Suprapubic skin (tissue), 4 donors: ENCODE measurements at places on chromosomes 2 and 18. TPM values are rescaled to one million over a fixed set of nuclear protein-coding genes. Genes with fewer than 3 reads are reported as not detected.

GRCh38 chr2:175864137-175864850 lies 137.8 kb downstream of the LNPK start:
- H3K27me3 ChIP-seq: peaks cover 8% of the 10 kb centered on the region
- no peak overlapping the region for H3K27ac ChIP-seq
- no peaks in the 10 kb centered on the region for H3K36me3 ChIP-seq
- H3K4me3 ChIP-seq: no peak overlapping the region
- no peak for DNase-seq

The KIF1A gene
- total RNA-seq: 2.9 TPM

DNA sequence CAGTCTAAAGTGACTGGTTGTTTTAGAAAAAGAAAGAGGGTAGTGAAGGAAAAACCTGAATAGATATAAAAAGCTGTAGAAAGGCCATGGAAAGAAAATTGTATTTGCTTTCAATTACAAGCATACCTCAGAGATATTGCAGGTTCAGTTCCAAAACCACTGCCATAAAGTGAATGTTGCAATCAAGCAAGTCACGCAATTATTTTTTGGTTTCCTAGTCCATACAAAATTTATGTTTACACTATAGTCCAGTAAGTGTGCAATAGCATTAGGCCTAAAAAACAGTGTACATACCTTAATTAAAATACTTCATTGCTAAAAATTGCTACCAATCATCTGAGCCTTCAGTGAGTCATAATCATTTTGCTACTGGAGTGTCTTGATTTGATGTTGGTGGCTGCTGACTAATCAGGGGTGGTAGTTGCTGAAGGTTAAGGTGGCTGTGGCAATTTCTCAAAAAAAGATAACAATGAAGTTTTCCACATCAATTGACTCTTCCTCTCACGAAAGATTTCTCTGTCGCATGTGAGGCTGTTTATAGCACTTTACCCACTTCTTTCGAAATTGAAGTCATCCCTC lies 2003.8 kb upstream of the PIK3C3 start:
- H3K36me3 ChIP-seq: no peaks in the 10 kb centered on the region
- H3K4me3 ChIP-seq: no peak overlapping the region
- no peak overlapping the region for H3K27ac ChIP-seq
- H3K27me3 ChIP-seq: no peaks in the 10 kb centered on the region
- no peaks in the 10 kb centered on the region for H3K4me1 ChIP-seq

- peaks cover 3% of the 10 kb centered on the region for H3K36me3 ChIP-seq
- no peak for DNase-seq
- peak overlapping the region; percentile 55 for H3K4me3 ChIP-seq
Observed at GRCh38 chr18:11752116-11752911, 63.2 kb downstream of the GNAL start.

The SCN7A gene
- 3.1 TPM for total RNA-seq

- no peak overlapping the region for H3K27ac ChIP-seq
- peaks cover 16% of the 10 kb centered on the region for H3K27me3 ChIP-seq
- peaks cover 70% of the 10 kb centered on the region for H3K4me1 ChIP-seq
- no peaks in the 10 kb centered on the region for H3K36me3 ChIP-seq
Observed at GRCh38 chr2:240913810-240914644, 7.9 kb downstream of the CROCC2 start.

DNA sequence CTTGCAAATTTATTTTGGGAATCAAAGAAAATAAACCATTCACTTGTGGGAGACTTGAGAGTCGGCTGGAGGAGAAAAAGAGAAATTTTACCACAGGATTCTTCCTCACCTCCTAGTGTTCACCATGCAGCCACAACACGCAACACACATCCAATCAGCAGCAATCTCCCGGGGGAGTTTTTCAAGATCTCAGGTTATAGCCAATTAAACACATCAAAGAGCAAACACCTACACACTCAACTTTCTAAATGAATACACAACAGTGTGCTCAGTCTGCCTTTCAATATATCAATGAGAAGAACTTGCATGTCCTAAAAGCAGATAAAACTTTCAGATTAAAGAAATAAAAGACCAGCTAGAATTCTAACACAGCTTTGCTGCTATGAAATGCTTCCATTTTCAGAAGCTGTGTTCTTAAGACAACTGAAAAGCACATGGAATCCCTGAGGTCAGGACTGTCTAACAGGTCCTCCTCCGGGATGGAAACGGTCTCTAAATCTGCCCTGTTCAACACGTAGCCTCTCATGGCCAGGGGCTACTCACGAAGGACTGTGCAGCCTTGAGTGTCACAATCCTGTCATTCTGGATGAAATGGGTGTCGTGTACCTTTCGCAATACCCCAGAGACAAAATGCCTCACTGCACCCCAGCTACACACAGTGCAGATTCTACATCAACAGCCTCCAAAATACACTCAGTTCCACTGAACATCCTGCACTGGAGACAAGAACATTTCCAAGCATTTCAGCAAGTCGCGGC lies 84.2 kb downstream of the ZNF516 start:
- no peak for DNase-seq
- no peak overlapping the region for H3K27ac ChIP-seq
- H3K4me1 ChIP-seq: peaks cover 23% of the 10 kb centered on the region
- H3K27me3 ChIP-seq: no peaks in the 10 kb centered on the region
- no peak overlapping the region for H3K4me3 ChIP-seq
- no peaks in the 10 kb centered on the region for H3K36me3 ChIP-seq
